ENCODE measurements at places on chromosomes 2 and 18.

DNA sequence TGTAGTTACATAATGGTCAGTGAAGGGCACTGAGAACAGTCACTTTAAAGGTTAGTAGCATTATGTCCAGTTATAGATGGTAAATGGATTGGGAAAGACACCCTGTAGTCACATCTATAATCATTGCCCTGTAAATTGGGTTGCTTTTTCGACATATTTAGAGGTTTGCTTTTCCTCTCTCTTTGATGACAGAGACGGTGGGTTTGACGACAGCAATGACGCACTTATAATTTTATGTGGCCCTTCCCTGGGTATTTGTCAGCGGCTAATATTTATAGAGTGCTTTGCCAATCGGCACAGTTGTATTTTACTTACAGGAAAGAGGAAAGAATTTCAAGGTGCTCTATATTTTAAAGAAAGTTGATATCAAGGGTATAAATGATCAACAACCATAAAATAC, 2.8 kb downstream of the CPS1 start:
- no peak for DNase-seq

GRCh38 chr2:120878970-120879369, 143.3 kb downstream of the GLI2 start:
- DNase-seq = no peak

DNA sequence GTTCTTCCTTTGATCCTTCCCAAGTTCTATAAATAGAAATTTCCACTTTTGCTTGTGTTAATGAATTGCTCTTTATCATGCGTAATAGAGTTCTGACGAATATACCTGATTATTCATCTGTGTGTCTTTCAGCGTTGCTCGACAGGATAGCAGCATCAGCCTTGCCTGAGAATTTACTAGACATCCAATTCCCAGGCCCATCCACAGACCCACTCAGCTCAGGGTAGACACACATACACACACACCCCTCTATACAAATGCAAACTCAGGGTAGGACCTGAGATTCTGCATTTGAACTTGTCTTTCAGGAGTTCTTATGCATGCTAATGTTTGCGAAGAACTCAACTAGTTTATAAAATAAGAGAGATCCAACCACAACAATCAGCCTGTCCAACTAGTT, 343.4 kb upstream of the GYPC start:
- no peak for DNase-seq

GRCh38 chr2:61785583-61785982, 68.3 kb downstream of the FAM161A start:
- DNase-seq = no peak

DNA sequence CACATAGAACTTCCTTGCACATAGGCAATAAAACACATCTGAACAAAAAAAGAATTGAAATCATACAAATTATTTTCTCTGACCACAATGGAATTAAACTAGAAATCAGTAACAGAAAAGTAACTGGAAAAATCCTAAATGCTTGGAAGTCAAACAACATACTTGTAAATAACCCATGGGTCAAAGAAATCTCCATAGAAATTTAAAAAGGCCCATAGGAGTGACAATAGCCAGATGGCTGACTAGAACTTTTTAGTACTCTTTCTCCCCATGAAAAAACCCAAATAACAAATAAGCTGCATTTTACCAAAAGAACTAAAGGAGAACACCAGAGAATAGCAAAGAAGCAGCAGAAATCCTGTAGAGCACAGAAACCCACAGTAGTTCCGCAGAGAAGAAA, 139.2 kb upstream of the COL3A1 start:
- no peak for DNase-seq

DNA sequence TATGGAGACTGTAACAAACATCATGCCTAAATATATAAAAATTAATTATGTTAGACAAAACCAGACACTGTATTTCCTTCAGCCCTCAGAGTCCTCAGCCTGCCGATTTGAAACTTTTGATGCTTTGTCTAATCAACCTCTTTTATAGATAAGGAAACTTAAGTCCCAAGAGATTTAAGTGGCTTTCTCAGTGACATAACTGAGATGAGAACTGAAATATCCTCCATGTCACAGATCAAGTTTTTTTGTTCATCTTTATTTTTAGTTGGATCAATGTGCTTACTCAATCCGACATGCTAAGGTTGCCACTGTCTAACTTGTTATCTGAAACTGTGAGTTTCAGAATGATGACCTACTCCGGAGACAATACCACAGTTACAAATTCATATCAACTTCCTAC, 72.3 kb downstream of the BARD1 start:
- DNase-seq = no peak

GRCh38 chr2:58866040-58866439, 624.9 kb upstream of the FANCL start:
- no peak for DNase-seq
